Natural killer cell (primary cell): ENCODE measurements at places on chromosomes 2 and 18. TPM values are rescaled to one million over a fixed set of nuclear protein-coding genes. Genes with fewer than 3 reads are reported as not detected.

Gene POTEJ
- total RNA-seq = not detected

Gene CRYGC
- total RNA-seq = not detected

Gene ADRA2B
- 0.38 TPM for total RNA-seq

Gene SALL3
- not detected for total RNA-seq

Gene SLC14A1
- total RNA-seq = 42.2 TPM

Gene CTAGE1
- total RNA-seq = not detected

Gene TUBA4B
- total RNA-seq = not detected

Gene CYRIA
- total RNA-seq = 38.5 TPM

Gene C2orf49
- 23.5 TPM for total RNA-seq

Gene CDH2
- total RNA-seq = 0.26 TPM

Gene TUBB8B
- total RNA-seq = not detected

Gene TMEM131
- total RNA-seq = 72.1 TPM

Gene TWIST2
- not detected for total RNA-seq

Gene LIMS4
- total RNA-seq = 0.33 TPM

Gene FBLN7
- total RNA-seq = not detected

Gene GCKR
- not detected for total RNA-seq

Gene ABCG5
- total RNA-seq = not detected

Gene HOXD13
- not detected for total RNA-seq

Gene LCT
- not detected for total RNA-seq

Gene CRYBA2
- total RNA-seq = not detected

Gene C2orf78
- not detected for total RNA-seq

Gene CYP27C1
- not detected for total RNA-seq

Gene STAT4
- total RNA-seq = 304 TPM

Gene UGT1A4
- total RNA-seq = not detected

Gene TANC1
- 4.2 TPM for total RNA-seq

Gene TM4SF20
- not detected for total RNA-seq

Gene COLEC12
- not detected for total RNA-seq

Gene ACMSD
- not detected for total RNA-seq

Gene LAMA1
- total RNA-seq = not detected
